ENCODE measurements at places on chromosomes 5 and 9.

- no peak for DNase-seq
These were observed 18.4 kb upstream of the ZNF474 start for GRCh38 chr5:122110987-122111386.

GRCh38 chr5:114358329-114358728 lies 3.5 kb upstream of the KCNN2 start:
- no peak for DNase-seq

DNA sequence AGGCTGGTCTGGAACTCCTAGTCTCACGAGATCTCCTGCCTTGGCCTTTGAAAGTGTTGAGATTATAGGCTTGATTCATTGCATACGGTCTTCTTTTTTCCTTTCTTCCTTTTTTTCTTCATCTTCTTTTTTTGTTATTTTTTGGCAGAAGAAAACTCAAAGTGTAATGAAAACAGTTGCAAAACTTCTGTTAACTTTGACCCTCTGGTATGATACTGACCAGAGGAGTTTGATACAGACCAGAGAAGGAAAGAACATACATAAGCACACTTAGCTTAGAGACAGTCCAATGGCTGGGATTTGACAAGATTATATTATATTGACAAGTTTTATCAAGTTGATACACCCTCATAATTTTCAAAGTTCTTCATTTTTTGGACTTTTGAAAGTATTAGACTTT lies 181.2 kb downstream of the NFIB start:
- no peak for DNase-seq

- no peak for DNase-seq
These were observed 79.5 kb upstream of the SLC27A6 start for GRCh38 chr5:128885649-128886255.

DNA sequence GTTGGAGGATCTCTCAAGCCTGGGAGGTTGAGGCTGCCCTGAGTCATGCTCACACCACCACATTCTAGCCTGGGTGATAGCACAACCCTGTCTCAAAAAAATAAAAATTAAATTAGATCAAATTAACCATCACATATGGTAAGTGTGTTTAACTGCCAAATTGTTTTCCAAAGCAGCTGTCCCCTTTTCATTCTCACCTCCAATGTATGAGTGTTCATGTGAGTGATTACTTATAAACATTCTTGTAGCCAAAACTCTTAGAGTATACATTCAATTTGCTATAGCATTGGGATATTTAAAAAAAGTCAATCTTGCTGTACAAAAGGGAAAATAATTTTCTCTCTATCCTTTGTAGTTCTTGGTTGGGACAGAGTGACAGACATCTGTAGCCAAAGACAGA lies 53.4 kb upstream of the SNAPC3 start:
- DNase-seq, result no peak

DNA sequence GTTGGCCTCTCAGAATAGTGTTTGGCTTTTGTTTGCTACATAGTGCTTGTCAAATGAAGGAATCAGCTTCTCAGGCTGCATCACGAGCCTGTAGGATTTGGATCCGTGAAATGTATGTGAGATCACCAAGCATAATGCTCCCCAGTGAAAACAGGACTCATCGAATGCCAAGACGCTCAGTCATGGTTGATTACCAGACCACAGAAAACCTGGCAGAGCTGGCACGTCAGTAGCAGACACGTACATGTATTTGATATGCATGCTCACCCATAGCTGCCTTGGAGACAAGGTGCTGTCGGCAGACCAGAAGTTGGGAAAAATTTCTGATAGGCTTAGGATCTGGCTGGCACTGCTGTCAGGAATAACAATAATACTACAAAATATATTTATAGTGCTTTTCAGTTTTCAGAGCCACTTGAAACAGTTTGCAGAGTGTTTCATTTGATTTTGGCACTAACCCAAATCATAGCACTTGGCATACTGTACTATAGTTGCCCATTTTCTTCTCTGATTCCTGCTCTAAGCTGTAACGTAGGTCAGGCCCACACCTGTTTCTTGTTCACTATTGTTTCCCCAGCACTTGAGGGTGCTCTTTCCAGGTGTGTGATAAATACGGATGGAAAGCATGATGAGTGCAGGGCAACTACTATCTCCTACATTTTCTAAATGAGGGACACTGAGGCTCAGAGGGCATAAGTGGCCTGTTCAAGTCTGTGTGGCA lies 226.1 kb downstream of the NR3C1 start:
- no peak for DNase-seq

GRCh38 chr5:39189292-39189955 lies 29.9 kb downstream of the FYB1 start:
- no peak for DNase-seq

DNA sequence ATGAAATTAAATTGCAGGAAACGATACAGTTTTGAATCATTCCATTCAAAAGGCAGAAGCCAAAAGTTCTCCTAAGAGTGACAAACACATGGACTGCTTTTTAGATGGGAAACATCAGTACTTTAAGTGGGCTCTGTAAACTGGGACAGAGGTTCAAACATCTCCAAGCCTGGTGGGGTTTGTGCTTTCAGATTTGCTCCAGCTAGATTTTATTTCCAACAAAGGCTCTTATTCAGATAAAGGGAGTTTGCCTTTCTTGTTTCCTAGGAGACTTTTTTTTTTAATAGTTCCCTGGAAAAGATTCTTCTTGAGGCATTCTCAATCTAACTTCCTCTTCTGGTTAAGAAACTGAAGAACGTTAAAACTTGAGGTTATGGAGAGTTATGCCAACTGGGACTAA lies 277.6 kb downstream of the TMEM38B start:
- DNase-seq, result no peak

GRCh38 chr9:21672761-21673160 lies 129.7 kb upstream of the MTAP start:
- no peak for DNase-seq

DNA sequence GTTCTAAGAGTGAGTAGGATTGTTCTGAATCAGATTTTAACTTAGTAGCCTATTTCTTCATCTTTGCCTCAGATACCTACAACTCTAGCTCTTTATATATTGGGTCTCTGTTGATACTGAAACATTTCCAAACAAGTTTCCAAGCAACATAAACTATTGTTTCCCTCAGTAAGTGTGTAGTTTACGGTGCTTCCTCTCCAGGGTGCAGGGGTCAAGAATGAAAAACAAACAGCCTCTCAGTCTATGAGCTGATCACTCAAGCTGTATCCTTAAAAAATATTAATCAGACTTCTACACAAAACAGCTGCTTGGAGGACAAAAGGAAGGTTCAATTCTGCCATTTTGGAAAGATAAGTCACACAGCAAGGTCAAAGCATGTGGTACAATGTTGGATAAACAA lies 75.0 kb downstream of the ADAMTS12 start:
- no peak for DNase-seq

- DNase-seq, result no peak
These were observed 60.7 kb downstream of the COL27A1 start for GRCh38 chr9:114216081-114216480.

DNA sequence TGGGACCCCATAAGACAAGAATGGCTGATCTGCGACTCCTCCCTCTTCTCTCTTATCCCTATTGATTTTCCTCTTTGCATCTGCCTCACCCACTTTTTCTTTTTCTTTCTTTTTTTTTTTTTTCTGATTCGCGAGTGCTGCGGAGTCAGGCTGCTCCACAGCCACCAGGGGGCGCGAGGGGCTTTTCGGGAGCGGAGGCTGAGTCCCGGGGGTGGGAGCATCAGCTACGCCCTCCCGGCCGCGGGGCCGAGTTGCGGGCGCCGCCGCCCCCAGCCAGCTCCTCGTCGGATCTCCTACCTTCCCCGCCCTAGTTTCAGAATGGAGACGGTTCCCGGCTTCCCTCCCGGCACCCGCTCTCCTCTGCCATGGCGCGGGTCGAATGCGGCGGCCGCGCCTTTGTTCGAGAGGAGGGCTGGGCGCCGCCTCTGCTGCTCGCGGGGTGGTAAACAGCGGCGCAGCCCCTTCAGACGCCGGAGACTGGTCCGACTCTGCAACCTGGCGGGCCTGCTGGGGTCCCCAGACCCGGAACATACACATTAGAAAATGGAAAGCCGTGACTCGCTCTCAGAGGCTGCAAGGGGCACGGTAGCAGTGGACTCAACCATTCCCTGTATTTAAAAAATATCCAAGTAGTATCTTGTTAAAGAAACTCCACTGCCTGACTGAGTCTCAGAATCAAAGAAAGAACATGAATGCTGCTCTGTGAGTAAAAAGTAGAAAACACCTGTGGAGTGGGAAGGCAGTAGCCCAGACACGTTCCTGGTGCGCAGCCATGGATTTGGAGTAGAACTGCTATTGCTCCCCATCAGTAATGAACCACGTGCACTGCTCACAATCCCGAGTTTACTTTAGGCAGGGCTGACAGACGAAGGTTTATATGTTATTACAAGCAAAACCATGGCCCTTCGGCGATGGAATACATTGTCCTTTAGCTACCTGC lies 55.7 kb downstream of the DPYSL3 start:
- DNase-seq, result peak; percentile 87

Measured in SW480 (cell line).